Occipital lobe (tissue), 3 donors: ENCODE measurements at places on chromosomes 16 and 17. TPM values are rescaled to one million over a fixed set of nuclear protein-coding genes. Genes with fewer than 3 reads are reported as not detected.
A peak's percentile ranks its signal among the peaks of the same experiment; 100 is the strongest.

The CEMP1 gene
- total RNA-seq, result 0.16 TPM

The RCVRN gene
- total RNA-seq, result 0.16 TPM

The OR4D1 gene
- total RNA-seq, result under 0.01 TPM

The MAPT gene
- 93.1 TPM for total RNA-seq

DNA sequence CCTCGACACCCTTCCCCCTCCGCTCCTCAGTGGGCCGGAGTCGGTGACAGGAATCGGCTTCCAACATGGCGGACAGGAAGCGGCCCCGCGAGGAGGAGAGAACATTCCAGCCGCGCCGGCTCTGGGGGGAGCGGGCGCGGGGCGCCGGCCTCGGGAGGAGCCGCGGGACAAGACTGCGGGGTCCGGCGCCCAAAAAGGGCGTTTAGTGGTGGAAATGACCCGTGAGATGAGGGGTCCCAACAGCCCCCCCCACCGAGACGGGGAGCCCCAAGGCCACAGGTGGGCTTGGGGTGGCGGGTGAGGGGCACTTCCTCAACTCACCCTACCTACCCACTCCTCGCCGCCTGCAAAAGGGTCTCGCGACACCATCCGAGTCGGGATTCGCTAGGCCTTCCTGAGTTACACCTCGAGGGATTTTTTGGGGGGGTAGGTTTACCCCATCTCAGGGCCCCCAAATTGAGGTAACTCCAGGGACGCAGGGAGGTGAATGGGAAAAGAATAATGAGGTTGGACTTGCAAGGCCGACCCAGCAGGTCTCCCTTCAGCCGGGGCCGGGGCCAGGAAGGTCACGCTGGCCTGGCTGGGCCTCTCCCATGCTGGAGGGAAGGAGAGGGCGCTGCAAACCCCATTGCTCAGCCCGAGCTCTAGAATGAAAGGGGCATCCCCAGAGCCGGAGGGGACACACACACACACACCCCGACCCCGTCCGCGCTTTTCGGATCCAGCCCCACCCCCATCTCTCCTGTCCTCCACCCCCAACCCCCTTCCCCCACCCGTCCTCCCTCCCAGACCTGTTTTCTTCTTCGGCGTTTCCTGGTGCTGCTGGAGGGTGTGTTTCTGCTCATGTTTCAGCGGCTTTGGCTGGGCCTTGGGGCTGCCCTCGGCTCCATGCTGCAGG lies 707 bp downstream of the NUFIP2 start:
- peak; percentile 54 for DNase-seq

DNA sequence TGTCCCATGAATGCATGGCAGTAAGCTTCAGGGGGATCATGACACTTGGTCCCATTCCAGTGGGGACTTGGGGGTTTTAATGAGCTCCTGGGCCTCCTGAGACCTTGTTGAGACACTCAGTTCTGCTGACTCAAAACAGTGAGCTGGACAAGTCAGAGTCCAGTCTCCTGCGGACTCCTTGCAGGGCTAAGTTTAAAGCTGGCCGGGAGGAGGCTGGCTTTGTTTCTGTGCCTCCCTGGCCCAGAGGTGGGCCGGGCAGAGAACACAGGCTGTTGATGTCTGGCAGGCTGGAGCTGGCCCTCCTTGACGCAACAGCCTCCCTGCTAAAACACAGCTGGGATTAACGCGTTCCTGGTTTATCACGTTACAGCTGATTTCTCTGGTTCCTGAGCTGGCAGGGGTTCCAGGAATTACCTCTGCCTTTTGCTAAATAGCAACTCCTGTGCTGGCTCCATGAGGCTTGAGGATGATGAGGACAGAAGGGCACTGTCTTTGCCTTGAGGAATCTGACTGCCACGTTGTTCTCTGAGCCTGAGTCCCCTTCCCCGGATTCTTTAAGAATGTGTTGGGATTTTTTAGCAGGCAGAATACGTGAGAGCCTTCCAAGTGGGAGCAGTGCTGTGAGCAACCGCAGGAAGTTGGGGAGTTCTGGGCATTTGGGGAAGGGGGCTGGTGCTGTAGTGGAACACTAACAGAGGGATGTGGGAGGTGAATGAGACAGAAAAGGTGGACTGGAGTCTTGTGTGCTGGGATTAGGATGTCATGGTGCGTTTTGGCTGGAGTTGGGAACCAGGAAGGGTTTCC lies 2.0 kb downstream of the GPT2 start:
- no peak for DNase-seq

GRCh38 chr16:24978370-24978914 lies 36.7 kb downstream of the ARHGAP17 start:
- DNase-seq, result no peak

DNA sequence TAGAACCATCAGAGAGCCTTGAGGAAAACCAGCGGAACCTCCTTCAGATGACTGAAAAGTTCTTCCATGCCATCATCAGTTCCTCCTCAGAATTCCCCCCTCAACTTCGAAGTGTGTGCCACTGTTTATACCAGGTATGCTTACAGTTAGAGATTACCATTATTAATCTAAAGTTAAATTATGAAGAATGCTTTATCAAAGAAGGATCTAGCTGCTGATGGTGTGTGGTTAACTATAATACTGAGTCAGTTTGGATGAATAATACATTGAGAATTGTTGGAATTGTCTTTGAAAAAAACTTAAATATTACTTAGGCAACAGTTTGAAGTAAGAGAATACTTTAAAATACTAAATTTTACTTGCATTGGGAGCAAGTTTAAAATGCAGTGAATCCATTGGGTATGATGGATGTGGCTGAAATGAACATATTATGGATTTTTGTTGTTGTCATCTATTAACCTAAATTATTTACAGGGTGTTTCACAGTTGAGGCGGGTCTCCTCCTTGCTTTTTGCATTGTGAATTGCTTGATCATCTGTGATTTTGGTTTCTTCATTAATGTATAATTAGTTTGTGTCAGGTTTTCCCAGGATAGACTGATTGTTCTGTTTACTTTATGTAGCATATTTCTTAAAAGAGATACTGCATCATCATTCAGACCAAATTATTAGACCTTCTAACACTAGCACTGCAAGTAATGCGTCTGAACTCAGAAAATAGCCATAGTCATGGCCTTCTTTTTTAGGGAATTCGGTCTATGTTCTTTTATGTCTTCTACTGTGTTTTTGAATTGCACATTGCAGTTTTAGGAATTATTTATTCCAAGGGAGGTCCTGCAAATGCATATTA lies 47.8 kb downstream of the OMG start:
- DNase-seq, result no peak

DNA sequence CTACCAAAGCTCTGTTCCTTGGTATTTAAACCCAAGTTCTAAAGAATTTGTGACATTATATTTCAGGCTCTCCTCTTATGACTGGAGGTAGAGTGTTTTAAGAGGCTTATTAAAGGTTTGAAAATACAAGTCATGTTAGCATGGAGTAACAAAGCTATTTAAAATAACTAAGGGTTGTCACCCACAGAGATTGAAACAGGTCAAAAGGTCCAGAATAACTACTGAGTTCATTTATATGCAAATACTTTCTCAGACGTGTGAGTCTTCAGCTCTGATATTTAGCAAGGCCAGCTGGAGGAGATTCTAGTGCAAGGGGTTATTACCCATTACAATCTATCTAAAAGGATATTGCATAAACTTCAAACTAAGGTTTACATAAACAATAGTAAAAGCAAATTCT lies 1538.8 kb upstream of the CDH8 start:
- DNase-seq, result no peak

- DNase-seq, result no peak
Observed at GRCh38 chr16:58727796-58728568, 6.1 kb downstream of the GOT2 start.
